ENCODE measurements at places on chromosomes 3 and 15. TPM values are rescaled to one million over a fixed set of nuclear protein-coding genes. Genes with fewer than 3 reads are reported as not detected.

The MKRN2OS gene
- total RNA-seq: 0.29 TPM

The KY gene
- not detected for total RNA-seq

The SLC28A2 gene
- not detected for total RNA-seq

The LMAN1L gene
- total RNA-seq: 0.35 TPM

- no peak for DNase-seq
Observed at GRCh38 chr3:127175272-127175671, 17.7 kb upstream of the PRR23E start.

- no peak for DNase-seq
Observed at GRCh38 chr15:57684491-57685151, 21.9 kb upstream of the POLR2M start.

DNA sequence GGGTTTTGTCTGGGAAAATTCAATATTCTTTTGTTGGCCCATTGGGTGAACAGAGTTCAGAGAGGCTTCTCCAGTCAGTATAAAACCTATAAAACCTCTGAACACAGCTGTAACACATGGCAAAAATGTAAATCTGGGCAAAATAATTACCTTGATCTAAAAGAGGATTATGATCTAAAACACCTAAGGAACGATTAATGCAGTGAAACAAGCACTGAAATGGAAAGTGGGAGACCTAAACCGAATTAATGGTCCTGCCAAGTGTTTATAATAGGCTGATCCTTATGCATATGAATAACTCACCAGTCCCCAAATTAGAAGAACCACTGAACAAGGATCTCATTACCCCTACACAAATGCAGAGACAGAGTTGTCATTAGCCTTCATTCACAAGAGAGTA lies 32.6 kb downstream of the AVEN start:
- DNase-seq: no peak

DNA sequence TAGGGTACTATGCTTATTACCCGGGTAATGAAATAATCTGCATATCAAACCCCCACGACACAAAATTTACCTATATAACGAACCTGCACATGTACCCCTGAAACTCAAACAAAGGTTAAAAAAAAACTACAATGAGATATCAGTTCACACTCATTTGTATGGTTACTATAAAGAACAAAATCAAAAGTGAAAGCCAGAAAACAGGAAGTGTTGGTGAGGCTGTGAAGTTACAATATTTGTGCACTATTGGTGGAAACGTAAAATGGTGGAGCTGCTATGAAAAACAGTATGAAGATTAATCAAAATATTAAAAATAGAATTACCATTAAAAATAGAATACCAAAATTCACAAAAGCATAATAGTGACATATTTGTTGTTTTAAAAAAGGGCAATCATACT lies 128.9 kb downstream of the ZIC1 start:
- DNase-seq: no peak

DNA sequence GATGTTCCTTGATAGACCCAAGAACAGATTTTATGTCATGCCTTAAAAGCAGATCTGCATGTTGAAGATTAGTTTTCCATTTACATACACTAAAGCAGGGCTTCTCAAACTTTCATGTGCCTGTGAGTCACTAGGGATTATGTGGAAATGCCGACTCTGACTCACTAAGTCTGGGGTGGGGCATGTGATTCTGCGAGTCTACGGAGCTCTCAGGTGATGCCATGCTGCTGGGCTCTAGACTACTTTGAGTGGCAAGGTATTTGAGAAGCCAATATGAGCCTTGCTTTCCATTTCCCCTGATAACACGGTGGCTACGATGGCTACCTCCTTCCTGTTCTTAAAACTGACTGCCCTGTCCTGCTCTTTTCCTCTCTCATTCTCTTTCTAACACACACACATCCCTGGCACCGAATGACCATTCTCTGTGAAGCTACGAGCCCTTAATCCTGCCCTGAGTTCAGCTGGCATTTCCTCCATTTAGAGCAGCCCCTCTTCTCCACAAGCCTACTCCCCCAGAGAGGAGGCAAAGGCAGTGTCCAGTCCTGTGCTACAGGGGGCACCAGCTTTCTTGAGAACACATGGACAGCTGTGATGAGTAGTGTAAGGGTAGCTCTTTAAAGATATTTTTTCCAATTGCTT lies 39.7 kb upstream of the PYGO1 start:
- DNase-seq: no peak

DNA sequence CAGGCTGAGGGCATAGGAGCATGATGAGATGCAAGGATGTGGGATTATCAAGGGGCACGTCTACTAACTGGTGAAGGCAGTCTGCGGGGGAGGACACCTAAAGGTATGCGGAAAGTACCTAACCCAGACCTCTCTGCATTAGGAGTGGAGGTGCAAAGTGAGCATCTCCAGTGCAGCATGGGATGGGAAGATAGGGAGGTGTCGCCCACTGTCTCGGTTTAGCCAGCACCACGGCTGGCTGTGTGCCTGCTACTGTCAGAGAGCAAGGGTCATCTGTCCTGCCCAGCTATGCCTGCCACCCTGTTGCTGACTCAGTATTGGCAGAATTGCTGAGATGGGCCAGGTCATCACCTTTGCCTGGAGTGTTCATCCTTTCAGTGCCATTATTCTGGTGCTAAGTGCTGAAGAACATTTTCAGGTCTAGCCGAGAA lies 40.1 kb downstream of the OXNAD1 start:
- DNase-seq: no peak

Data from mesothelial cell of epicardium (in vitro differentiated cells).